ENCODE measurements at places on chromosomes 1 and 21.

GRCh38 chr1:115198938-115199337, 109.6 kb upstream of the TSPAN2 start:
- no peak for DNase-seq

- no peak for DNase-seq
Observed at GRCh38 chr1:3903141-3904005, 3.3 kb upstream of the C1orf174 start.

DNA sequence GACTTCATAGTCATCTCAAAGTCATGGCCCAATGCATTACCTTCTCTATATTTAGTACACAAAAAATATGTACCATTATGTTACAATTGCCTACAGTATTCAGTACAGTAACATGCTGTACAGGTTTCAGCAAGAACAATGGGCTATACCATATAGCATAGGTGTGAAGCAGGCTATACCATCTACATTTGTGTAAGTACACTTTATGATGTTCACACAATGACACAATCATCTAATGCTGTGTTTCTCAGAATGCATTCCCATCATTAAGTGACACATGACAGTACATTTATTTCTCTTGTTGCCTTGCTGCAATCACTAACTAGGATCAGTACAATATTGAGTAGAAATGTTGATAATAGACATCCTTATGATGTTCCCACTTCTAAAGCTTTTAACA, 46.5 kb upstream of the NFIA start:
- no peak for DNase-seq

- DNase-seq = no peak
Observed at GRCh38 chr1:171785766-171786165, 4.3 kb downstream of the METTL13 start.

GRCh38 chr21:33241846-33242245, 12.1 kb downstream of the IFNAR2 start:
- DNase-seq = no peak

Data from NCI-H1048 (cell line).